ENCODE measurements at places on chromosomes 7 and 10.

GRCh38 chr10:73653701-73654100 lies 2.1 kb downstream of the SYNPO2L start:
- no peaks in the 10 kb centered on the region for H3K4me1 ChIP-seq
- H3K27me3 ChIP-seq, result no peaks in the 10 kb centered on the region
- DNase-seq, result no peak
- no peak overlapping the region for H3K4me3 ChIP-seq
- no peak overlapping the region for H3K27ac ChIP-seq

GRCh38 chr10:1395481-1396296 lies 339.5 kb downstream of the WDR37 start:
- H3K27ac ChIP-seq, result no peak overlapping the region
- H3K4me3 ChIP-seq, result no peak overlapping the region
- H3K27me3 ChIP-seq, result no peaks in the 10 kb centered on the region
- no peaks in the 10 kb centered on the region for H3K4me1 ChIP-seq

DNA sequence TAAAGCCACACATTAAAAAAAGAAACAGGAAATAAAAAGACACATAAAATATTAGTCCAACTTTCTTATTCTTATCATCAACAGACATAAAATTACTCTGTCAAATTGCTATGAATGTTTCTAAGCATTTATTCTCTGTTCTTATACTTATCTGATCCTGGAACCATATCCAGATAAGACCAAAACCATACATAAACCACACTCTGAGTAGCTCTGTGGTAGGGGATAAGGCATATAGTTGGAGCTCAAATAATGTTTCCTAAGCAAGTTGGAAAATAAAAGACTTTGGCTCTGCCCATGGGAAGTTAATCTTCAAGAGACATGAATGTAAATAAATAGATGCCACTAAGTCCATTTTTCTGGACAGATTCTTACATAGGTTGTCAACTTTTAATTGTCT lies 103.1 kb upstream of the PLXDC2 start:
- H3K36me3 ChIP-seq, result no peaks in the 10 kb centered on the region
- H3K27me3 ChIP-seq, result no peaks in the 10 kb centered on the region
- DNase-seq, result no peak
- H3K4me3 ChIP-seq, result no peak overlapping the region

DNA sequence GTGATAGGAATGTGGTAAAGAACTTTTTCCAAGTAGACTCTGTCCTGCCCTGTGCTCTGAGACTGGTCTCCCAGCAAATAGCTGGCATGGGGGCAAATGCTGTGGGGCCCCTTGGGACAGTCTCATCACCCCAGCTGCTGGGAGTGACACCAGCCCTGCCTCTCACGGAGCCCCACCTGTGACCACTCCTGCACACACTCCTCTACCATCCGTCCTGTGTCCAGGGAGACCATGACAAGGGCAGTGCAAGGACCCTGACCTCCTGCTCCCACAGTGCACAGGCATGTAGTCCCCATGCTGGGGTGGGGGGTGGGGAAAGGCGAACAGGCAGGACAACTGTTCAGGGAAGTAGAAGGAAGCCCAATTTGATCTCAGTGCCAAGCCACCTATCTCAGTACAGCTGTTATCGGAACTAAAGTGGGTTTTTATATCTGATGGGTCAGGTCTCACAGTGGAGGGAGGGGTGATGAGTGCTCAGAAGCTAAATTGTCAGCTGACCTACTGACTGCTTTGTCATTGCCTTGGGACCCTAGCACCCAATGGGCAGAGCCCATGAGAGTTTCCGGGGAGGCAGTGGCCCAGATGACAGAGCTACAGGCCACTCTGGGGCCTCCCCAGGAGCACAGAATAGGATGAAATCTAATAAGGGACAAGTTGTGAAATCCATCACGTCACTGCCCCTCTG lies 24.5 kb downstream of the VSTM4 start:
- no peak overlapping the region for H3K27ac ChIP-seq
- no peaks in the 10 kb centered on the region for H3K36me3 ChIP-seq
- no peak for DNase-seq
- H3K4me1 ChIP-seq, result no peaks in the 10 kb centered on the region
- H3K27me3 ChIP-seq, result no peaks in the 10 kb centered on the region

GRCh38 chr7:53491051-53491450 lies 455.6 kb downstream of the POM121L12 start:
- no peaks in the 10 kb centered on the region for H3K36me3 ChIP-seq
- DNase-seq, result no peak
- H3K4me3 ChIP-seq, result no peak overlapping the region
- H3K4me1 ChIP-seq, result no peaks in the 10 kb centered on the region
